Posterior cingulate gyrus (tissue), 11 donors: ENCODE measurements at places on chromosomes 16 and 17.

DNA sequence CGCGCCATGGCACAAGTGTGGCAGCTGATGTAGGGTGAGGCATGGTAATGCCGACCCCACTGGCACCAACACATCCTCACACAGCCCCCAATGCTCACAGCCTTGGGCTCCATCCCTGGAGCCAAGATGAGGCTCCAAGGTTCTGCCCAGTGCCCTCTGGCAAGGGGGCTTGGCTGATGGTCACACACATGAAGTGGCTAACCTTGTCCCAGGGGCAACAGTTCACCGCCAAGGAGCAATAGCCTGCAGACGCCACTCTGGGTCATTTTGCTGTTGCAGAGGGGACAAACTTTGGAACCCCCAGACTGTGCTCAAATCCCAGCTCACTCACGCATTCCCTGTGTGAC lies 26.8 kb downstream of the TNFRSF13B start:
- DNase-seq = no peak

DNA sequence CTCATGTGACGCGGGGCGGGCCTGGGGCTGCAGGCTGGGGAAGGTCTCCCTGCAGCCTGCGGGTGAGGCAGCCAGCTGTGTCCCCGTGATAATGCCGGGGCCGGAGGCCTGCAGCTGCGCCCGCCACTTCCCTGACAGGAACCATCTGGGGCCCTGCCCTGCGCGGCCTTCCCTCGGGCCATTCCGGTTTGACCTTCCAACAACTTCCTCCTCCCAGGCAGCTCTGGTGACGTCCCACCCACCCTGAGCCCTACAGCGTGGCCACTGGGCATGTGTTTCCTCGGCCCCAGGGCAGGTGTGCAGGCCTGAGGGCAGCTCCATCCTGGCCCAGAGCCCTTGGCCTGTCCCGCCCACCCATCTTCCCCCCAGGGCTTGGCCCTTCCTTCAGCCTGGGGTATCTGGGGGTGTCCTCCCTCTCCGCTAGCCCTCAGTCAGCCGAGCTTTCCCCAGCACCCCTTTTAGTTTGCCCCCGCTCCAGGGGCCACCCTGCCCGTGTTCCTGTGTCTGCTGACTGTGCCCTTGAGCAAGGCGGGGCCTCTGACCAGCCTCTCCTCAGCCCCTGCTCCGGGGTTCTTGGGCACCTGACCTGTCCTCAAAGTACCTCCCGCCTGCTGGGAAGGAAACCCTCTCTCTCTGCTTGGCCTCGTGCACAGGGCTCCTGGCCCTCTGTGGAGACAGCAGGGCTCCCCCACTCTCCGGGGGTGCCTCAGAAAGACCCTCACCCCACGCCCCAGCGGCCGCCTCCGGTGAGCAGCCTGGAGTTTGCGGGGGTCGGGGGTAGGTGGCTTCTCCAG lies at the start of gene CBFA2T3:
TSS of gene CBFA2T3 (minus strand) at position 190 of the 794 bp plus-strand sequence. CDS start 400 bp downstream, outside the sequence.
- peak; percentile 41 for DNase-seq

- no peak for DNase-seq
Measured at GRCh38 chr16:66551348-66551759, 1.0 kb upstream of the CKLF start.

DNA sequence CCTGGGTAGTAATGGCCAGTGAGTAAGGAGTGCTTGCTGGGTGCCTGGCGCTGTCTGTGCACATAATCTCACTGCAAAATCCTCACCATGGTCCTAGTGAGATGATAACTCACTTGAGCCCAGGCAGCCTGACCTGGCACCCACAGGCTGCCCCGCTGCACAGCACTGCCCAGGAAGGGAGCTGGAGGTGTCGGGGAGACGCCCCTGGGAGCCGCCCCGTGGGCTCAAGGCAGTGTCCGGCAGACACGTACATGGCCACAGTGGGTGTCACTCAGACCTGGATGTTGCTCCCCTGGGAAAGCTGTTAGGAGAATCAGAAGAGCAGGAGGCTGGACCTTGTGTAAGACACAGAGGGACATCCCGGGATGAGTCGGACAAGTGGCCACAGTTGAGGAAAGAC lies 44.2 kb downstream of the BEAN1 start:
- DNase-seq = no peak

- DNase-seq = no peak
Measured at GRCh38 chr17:68878226-68878885, 76.8 kb downstream of the ABCA8 start.

DNA sequence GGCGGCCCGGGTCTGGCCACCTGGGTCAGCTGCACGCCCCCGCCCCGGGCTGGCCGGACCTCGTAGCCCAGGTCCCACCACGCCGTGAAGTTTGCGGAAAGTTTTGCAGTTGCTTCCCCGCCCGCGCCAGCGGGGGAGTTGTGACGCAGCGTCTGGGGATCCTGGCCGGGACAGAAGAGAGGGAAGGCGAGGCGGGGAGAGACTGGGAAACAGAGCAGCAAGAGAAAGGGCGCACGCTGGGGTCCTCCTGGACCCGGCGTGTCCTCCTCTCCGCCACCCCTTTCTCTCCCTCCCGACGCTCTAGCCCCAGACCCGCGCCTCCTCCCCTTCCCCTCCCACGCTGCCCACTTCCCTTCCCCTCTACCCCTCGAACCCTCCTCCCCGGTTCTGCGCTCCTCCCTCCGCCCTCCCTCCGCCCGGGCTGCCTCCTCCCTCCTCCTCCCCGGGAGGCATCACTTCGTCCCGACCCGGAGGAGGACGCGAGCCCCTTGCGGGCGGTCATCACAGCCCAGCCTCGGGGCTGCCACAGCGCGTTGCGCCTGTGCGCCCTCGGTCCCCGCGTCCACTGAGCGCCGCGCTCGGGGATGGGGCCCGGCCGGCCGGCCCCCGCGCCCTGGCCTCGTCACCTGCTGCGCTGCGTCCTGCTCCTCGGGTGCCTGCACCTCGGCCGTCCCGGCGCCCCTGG lies at the start of gene MRC2:
TSS of gene MRC2 (plus strand) at position 452 of the 685 bp plus-strand sequence. CDS start at position 585, 133 bp downstream.
- DNase-seq = no peak

GRCh38 chr17:27518545-27519521 lies 62.6 kb downstream of the KSR1 start:
- no peak for DNase-seq

DNA sequence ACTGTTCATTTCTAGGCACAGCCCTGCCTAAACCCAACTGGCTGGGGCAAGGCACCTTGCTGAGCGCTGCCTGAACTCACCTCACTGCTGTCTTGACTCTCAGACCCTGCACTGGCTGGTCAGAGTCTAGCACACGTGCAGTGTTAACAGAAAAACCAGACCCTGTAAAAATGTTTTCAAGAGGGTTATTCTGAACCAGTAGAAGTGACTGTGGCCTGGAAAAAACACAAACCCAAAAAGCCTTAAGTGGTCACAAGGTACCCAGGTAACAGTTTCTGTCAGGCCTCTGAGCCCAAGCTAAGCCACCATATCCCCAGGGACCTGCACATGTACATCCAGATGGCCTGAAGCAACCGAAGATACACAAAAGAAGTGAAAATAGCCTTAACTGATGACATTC lies 6.1 kb upstream of the EIF4A3 start:
- DNase-seq = no peak

DNA sequence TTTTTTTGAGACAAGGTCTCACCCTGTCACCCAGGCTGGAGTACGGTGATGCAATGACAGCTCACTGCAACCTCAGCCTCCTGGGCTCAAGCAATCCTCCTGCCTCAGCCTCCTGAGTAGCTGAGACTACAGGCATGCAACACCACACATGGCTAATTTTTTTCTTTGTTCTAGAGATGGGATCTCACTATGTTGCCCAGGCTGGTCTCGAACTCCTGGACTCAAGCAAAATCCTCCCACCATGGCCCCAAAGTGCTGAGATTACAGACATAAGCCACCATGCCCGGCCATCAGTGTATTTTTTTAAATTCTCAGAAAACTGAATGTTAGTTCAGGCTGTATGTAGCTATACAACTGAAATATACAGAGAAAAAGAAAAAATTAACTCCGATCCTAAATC lies 6.2 kb downstream of the APPBP2 start:
- no peak for DNase-seq

GRCh38 chr16:53372992-53373871 lies 61.0 kb upstream of the RBL2 start:
- no peak for DNase-seq

GRCh38 chr17:18896146-18896545 lies 38.2 kb downstream of the PRPSAP2 start:
- DNase-seq = no peak

- DNase-seq = peak; percentile 95
Measured at GRCh38 chr17:8222630-8223355, 12.4 kb upstream of the AURKB start.

GRCh38 chr17:49106321-49107210 lies 26.0 kb upstream of the B4GALNT2 start:
- no peak for DNase-seq

DNA sequence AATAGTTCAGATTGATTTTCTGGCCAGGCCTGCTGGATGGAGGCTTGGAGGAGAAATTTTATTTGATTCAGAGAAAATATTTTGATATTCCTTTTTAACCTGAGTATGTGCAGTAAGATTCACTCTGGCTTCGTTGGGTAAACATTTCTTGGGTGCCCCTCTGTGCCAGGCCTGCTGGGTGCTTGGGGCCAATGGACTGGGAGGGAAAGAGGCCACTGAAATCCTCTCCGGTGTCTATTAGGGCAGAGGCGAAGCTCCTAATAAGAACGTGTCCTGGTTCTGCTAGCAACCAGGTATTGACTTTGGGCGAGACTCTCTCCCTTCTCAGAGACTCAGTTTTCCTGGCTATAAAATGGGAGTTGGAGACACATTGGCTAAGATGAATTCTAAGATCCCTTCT lies 122.5 kb downstream of the CYLD start:
- DNase-seq = no peak

GRCh38 chr16:79162977-79163376 lies 437.6 kb downstream of the MAF start:
- no peak for DNase-seq

DNA sequence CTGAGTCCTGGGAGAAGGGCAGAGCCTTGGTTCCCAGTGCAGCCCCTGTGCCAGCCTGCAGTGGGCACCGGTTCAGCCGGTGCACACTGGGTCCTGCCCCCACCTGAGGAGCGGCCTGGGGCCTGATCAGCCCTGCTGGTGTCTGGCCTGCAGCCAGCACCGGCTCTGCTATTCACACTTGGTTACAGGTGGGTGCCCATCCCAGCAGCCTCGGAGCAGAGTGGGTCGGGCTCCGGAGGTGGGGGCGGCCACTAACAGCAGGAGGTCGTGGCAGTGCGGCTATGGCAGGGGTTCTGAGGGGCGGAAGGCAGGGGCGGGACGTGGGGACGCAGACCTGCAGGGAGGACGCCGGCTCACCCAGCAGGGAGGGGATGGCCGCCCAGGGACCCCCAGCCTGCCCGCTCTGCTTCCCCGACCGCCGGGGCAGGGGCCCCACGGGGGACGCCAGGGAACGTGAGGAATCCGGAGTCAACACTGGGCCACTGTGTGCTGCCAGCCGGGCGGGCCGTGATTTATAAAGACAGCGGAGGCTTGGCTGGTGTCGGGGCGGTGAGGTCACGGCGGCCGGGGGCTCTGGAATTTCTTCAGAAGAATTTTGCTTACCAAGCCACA lies 20.3 kb downstream of the METRNL start:
- DNase-seq = no peak

DNA sequence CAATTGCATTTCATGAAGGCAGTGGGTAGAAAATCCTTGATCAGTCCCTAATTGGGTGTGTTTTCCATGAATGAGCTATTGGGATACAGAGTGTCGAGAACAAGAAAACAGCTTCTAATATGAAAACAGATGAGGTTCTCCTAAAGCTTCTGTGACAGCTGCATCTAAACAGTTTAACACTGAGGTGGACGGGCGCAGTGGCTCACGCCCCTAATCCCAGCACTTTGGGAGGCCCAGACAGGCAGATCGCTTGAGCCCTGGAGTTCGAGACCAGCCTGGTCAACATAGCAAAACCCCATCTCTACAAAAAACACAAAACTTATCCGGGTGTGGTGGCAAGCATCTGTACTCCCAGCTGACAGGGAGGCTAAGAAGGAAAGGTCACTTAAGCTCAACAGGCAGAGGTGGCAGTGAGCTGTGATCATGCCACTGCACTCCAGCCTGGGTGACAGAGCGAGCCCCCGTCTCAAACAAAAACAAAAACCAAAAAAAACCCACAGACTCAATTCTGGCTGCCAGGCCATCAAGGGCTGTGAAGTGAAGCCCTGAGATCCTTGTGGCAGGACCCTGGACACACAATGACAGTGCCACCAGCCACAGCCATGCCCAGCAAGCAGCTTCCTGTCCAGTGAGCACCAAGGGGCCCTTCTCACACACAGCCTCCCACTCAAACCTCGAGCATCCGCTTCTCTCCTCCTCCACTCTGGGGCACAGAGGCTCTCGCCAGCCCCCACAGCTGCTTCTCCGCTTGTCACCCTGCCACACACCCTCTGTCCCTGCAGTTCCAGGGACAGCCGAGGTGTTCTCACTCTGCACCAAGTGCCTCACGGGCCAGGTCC lies 44.0 kb downstream of the ANKRD11 start:
- DNase-seq = no peak

DNA sequence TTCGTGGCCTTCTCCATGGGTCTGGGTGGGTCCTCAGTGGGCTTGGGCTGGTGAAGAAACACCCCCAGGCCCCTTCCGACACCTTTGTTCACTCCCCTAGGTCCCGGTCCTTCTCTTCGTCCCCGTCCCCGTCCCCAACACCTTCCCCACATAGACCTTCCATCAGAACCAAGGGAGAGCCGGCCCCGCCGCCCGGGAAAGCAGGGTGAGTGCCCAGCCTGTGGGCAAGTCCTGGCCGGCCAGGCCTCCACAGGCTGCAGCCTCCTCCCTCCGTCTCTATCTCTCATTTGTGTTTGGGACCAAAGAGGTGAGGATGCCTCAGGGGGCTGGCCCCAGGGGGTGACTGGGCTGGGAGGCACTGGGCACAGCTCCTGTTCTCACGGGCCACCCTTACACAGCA lies 14.5 kb upstream of the IL17C start:
- DNase-seq = no peak

DNA sequence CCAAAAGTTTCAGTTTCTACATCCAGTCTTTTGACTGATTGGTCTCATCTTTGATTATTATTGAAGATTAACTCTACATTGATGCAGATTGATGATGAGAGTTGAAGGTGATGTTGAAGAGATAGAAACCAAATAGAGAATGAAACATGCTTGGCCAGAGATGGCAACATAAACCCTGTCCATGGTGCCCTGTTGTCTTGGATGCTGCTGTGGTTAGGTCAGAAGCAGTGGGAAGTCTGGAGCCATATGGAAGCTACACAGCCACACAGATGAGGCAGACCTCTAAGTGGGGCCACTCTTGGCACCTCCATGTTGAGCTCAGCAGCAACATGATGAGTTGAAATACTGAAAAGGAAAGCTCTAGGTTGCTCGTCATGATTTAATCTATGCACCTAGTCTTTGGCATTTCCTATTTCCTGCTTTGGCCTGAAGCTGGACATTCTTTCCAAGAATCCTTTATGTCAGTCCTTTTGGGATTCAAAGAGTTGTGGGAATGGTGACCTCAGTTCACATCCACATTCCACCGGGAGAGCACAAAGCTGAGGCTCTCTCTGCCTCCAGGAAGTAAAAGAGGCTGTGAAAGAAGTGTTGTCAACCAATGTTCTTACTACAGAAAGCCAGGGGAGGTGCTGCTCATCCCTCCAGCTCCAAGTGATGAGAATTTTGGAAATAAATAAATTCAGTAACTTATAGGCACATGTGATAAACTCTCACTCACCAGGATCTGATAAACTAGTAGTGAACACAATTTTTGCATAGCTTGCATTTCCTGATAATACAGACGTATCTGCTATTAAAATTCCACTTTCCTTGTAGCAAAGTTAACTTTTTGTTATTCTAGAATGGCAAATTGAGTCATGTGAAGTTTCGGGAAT lies 127.7 kb upstream of the MAF start:
- no peak for DNase-seq

GRCh38 chr17:66602659-66603384 lies 232.1 kb upstream of the CACNG5 start:
- DNase-seq = no peak
